Psoas muscle (tissue), 8 donors: ENCODE measurements at places on chromosomes 12 and 14. TPM values are rescaled to one million over a fixed set of nuclear protein-coding genes. Genes with fewer than 3 reads are reported as not detected.
A peak's percentile ranks its signal among the peaks of the same experiment; 100 is the strongest.

The PZP gene
- polyA plus RNA-seq, result 0.13 TPM

The CLEC1B gene
- polyA plus RNA-seq, result not detected

The CLEC4C gene
- polyA plus RNA-seq, result not detected

The MDP1 gene
- polyA plus RNA-seq, result 13.0 TPM

The B4GALNT1 gene
- 8.2 TPM for polyA plus RNA-seq

The SYCP3 gene
- polyA plus RNA-seq, result 0.23 TPM

The SERPINA3 gene
- 360 TPM for polyA plus RNA-seq

GRCh38 chr14:50970886-50971781 is 26.9 kb upstream of the PYGL start:
- DNase-seq, result no peak

GRCh38 chr14:101598571-101599233 is 37.4 kb downstream of the DIO3 start:
- no peak for DNase-seq

GRCh38 chr12:110501399-110501751 is 536 bp downstream of the VPS29 start:
- DNase-seq, result peak; percentile 70

GRCh38 chr14:81396113-81396512 is 4.0 kb downstream of the STON2 start:
- no peak for DNase-seq

GRCh38 chr12:86230516-86231146 is 25.6 kb downstream of the MGAT4C start:
- no peak for DNase-seq

- DNase-seq, result no peak
Observed at GRCh38 chr12:92085040-92085735, 60.5 kb downstream of the BTG1 start.

GRCh38 chr12:132066345-132066685 is 77.8 kb downstream of the DDX51 start:
- DNase-seq, result no peak

DNA sequence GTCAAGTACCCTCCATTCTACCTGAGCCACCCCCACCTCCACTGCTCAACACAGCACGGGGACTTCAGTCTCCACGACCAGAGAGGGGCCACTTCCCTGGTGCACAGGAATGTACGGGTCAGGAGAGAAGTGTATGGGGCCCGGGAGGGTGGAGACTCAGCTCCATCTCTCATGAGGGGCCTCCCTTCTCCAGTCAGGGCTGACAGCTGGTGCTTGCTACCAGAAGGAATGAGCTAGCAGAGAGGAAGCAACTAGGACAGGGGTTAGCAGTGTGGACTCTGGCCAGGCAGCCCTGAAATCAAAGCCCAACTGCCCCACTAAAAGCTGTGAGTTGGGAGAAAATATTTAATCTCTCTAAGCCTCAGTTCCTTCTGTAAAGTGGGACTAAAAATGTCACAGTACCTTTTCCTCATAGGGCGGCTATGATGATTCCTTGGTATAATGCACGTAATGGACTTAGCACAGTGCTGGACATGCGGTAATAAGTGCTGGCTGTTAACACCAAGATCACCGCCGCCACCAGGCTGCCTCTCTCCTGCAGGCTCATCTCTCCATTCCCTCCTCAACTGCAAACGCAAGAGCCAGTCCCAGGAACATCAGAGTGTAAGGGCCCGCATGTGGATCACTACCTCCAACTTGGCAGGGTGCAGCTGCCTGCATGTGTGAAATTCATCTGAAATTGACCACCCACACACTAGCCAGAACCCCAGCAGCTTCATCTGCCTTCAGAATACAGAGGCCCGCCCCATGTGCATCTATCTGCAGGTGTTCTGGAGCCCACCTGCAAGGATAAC is 14.6 kb downstream of the ACTN1 start:
- DNase-seq, result no peak

DNA sequence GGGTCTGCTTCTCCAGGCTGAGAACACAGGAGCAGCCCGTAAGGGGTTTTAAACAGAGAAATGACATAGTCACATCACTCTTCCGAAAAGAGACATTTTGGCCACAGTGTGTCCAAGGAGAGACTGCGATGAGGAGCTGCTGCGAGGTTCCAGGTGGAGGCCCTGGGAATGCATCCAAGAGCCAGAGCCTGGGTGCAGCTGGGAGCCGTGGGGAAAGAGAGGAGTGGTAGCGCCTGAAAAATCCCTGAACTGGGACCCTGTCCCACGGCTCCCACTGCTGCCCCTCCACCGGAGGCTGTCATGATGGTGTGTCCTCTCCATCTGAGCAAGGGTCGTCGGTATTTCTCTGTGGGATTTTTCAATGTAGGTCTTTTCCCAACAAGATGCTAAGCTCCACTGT is 146.9 kb downstream of the BCL11B start:
- no peak for DNase-seq

- DNase-seq, result no peak
Observed at GRCh38 chr14:23877538-23878180, 75.9 kb upstream of the DHRS4 start.

GRCh38 chr14:104705340-104706047 is 16.1 kb downstream of the INF2 start:
- no peak for DNase-seq

DNA sequence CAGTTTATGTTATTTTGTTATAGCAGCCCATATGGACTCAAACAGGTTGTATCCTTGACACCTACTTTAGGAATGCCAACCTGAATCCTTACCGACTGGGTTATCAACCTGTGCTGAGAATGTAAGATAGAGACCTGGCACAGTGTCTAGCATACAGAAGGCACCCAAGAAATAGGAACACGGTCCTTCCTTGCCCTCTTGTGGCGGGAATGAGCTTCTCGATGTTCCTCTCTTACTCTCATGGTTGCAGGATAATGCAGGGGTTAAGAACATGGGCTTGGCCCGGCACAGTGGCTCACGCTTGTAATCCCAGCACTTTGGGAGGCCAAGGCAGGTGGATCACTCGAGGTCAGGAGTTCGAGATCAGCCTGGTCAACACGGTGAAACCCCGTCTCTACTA is 6.5 kb downstream of the C12orf43 start:
- DNase-seq, result no peak

GRCh38 chr12:60844875-60845274 is 1249.0 kb downstream of the SLC16A7 start:
- DNase-seq, result no peak

- DNase-seq, result no peak
Observed at GRCh38 chr12:18139989-18140596, 50.1 kb upstream of the RERGL start.

GRCh38 chr12:23760495-23760894 is 189.0 kb downstream of the SOX5 start:
- DNase-seq, result no peak

GRCh38 chr12:26455936-26456574 is 260.7 kb downstream of the SSPN start:
- no peak for DNase-seq

DNA sequence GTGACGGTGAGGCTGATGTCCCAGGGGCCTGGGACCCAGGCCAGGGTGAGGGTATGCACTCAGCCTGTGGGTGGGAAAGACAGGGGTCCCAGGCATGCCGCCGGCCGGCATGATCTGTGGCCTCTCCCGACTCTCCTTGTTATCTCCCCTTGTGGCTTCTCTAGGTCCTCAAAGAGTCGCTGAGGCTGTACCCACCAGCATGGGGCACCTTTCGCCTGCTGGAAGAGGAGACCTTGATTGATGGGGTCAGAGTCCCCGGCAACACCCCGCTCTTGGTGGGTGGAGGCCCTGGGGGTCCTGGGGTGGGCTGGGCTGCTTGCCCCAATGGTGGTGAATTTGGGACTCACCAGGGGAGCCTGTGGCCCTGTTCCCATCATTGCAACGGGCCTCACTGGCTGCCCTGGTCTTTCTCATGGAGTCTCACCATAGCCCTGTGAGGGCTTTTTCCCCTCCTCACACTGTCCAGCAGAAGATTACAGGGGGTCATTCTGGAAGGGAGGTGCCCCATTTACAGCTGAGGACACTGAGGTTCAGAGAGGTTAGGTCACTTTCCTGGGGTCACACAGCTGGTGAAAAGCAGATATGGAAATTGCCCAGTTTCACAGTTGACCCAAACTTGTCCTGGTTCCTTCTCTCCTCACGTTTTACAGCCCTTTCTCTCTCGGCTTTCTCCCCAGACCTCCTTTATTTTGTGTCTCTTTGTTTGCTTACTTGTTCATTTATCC is 37.9 kb downstream of the CYP46A1 start:
- DNase-seq, result no peak

DNA sequence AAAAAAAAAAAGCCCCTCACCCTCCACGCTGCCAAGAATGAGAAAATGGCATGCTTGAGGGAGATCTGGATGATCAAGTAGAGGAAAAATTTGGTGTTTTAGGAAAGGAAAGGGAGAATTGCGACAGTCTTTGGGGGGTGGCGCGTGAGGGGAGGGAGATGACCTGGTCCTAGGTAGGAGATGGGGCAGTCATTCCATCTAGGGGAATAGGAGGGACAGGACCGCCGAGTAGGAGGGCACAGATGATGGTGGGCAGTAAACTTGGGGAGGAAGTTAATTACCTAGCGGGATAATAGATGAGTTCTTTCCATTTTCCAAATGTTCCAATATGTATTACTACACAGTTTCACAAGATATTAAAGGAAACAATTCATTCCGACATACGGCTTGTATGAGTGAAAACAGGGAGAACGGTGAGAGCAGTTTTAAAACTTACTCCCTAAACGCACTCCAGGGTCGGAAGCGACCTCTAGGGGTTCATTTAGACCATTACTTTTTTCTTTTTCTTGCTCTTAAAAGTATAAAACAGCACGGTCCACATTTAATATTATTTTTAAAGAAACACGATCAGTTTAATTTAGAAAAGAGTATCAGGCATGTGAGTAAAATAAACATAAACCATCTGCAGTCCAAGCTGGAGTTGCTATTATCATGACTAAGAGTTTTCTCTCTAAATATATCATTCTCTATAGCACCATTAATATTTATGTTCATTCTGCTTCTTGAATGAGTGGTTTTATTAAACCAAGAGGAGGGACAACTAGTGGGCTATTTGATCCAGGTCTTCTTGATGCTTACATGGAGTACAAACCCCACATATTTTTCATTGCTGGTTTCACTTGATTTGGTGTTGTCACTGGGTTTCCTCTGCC is 3.0 kb upstream of the FNTB start:
- no peak for DNase-seq

DNA sequence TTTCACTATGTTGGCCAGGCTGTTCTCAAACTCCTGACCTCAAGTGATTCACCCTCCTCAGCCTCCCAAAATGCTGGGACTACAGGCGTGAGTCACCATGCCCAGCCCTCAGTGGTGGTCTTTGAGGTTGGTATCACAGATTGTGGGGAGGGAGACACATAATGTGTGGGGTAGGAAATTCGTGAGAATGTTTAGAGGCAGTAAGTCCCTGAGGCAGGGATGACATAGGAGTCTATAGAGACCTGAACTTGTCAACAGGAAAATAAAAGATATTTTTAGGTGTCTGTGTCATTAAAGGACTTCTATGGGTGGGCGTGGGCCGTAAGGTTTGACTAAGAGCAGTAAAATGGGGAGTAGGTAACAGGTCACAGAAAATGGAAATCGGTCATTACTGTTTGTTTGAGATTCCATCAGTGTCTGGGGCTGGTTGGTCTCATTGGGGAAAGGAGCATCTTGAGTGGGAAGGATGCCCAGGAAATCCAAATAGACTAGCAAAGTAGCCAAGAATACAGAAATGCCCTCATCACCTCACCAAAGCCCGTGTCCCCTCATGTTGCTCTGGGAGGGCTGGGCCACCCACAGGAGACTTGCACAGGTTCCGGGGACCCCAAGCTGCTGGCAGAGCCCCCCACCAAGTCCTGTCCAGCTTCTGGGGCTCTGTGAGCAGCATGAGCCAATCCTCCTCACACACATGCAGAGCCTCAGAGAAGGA is 63.6 kb upstream of the BCL2L14 start:
- DNase-seq, result no peak

DNA sequence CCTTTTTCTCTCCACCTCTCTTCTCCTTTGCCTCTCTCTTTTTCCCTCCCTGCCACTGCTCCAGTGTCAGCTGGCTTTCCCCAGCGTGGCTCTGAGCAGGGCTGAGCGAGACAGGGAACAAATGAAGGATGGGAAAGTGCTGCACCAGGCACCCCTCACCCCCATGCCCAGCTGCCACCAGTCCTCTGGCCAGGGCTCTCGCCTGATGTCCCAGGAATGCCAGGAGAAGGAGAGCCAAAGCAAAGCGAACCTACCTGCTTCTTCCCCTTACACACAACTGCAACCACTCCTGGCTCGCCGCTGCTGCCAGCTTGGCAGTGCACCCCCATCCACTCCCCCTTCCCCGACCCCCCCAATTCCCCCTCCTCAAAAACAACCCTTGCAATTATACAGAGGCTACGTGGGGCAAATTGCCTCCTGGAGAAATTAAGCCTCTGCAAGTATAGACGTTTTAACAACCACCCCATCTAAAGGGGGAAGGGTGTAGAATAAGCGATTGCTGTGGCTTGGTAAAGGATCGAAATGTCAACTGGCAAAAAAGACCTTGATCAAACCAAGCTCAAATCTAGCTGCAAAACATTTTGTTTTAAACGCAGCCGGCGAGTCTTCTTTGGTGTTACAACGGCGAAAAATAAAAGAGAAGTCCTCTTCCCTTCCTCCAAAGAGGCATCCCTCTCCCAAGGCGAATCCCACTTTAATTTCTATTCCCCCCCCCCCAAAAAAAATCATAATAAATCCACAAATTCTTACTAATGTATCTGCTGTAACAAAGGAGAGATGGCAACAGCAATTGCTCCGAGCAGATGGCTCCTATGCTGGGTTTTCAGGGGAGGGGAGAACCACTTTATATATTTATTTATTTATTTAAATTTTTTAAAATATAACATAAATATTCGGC is 2.9 kb downstream of the BCL11B start:
- DNase-seq, result no peak

GRCh38 chr12:120229487-120230325 is 28.8 kb upstream of the RPLP0 start:
- no peak for DNase-seq

DNA sequence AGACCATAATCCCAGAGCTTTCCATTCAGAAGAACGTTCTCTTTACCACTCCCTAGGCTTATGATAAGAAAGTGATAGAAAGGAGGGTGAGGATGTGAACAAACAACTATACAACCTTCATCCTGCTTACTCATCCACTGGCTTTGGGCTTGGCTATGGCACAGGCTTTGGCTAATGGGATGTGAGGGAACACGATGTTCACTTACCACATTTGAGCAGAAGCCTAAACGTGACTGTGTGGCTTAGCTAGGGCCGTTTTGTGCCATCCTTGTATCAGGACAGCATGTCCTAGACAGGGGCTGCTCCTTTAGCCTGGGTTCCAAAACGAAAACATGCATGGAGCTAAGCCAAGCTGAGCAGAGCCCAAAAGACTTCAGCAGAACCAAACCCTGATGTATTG is 118.6 kb upstream of the CCDC175 start:
- no peak for DNase-seq

DNA sequence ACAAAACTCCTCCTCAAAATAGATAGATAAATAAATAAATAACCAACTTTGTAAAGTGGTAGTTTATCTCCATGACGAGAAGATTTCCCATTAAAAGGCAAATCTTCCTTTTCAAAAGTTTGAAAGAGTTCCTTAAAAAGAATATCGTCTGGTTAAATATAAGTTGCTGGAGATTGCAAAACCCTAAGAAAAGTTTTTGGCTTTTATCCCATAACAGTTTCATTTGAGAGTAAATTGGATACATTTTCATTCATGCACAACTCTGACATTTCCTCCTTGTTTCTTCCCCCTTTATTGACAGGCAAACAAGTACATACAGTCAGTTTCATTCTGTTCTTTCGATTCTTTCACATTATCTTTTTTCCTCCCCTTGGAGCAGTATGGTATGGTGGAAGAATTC is 45.4 kb upstream of the BTG1 start:
- no peak for DNase-seq

- no peak for DNase-seq
Observed at GRCh38 chr14:104524726-104525125, 54.8 kb upstream of the C14orf180 start.
